ENCODE measurements at places on chromosomes 2 and 18.

- DNase-seq = no peak
These were observed 60.9 kb upstream of the TMEM17 start for GRCh38 chr2:62566847-62567246.

GRCh38 chr2:202196727-202197126 lies 41.7 kb downstream of the SUMO1 start:
- DNase-seq = no peak

- DNase-seq = no peak
These were observed 8.9 kb upstream of the GIGYF2 start for GRCh38 chr2:232688201-232688600.

DNA sequence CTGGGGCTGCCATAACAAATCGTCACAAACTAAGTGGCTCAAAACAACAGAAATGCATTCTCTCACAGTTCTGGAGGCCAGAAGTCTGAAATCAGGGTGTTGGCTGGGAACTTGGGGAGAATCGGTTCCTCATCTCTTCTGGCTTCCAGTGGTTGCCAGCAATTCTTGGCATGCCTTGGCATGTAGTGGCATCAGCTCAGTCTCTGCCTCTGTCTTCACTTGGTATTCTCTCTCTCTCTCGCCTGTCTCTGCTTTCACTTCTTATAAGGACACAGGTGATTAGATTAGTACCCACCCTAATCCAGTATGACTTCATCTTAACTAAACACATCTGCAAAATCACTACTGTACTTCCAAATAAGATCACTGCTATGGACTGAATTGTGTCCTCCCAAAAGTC lies 695.4 kb upstream of the ID2 start:
- no peak for DNase-seq

DNA sequence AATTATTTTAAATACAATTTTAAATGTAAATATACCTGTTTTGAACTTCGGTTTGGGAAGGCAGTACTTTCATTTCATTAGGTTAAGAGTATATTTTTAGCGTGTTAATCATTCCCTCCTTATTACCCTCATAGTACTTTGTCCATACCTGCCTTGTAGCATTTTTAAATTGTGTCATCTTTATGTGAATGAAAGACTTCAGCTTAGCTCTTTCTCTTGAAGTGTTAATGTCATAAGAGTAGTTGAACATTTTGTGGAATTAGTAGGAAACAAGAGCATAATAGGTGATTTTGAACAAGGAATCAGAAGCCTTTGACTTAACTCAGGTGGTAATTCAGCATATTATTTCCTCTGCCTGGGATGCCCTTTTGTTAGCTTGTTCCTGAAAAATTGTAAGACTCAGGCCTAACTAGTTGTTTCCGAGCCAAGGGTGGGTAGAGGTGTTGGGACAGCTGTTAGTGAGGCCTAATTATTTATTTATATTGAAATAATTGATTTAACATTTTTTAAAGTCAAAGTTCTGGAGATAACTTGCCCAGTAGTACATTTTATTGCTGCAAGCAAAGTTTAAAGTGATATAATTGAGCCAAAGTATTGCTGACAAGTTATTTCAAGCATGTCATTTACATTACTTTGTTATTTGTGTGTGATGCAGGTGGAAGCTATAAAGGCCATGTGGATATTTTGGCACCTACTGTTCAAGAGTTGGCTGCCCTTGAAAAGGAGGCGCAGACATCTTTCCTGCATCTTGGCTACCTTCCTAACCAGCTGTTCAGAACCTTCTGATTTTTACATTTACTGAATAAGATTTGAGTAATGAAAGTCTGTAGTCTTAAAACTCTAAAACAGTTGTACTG lies 38.7 kb downstream of the DDX1 start:
- no peak for DNase-seq

DNA sequence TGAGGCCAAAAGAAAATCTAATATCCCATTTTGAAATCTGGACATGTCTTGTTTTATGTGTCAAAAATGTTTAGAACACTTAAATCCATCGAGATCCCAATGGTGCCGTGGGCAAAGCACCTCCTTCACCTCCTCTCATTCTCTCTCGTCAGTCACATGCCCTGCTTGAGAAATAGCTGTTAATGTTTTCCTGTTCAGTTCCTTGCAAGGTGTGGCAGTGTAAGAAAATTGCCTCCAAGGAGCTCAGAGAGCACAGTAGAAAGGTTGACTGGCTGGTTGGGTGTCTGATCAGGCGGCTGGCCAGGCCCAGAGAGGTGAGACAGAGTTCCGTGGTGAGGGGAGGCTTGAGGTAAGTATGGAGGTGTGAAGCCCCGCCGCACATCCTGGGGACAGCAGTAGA lies 210.2 kb downstream of the TSN start:
- no peak for DNase-seq

Data from activated naive CD4-positive, alpha-beta T cell treated with anti-CD3 and anti-CD28 coated beads, Interleukin-2, amount 50 U/mL, for 72 hours (primary cell).